ENCODE measurements at places on chromosomes 4 and X.

- DNase-seq: no peak
Observed at GRCh38 chr4:65467068-65467680, 203.1 kb downstream of the EPHA5 start.

DNA sequence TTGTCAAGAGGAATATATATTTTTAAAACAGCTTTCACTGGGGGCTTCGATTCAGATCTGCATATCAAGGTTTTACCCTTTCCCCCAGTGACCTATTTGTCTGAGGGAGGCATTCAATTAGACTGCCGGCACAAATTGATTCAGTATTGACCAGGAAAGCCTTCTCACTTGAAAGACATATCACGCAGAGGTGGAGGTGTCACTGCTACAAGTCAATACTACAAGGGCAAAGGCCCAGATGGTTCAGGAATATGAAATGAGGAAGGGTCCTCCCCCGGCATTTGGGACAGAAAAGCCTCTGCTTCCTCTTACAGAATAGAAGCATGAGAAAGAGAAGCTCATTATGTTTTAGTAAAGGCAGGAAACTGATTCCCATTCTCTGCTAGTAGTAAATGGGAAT, 383.6 kb downstream of the HNRNPD start:
- DNase-seq: no peak

DNA sequence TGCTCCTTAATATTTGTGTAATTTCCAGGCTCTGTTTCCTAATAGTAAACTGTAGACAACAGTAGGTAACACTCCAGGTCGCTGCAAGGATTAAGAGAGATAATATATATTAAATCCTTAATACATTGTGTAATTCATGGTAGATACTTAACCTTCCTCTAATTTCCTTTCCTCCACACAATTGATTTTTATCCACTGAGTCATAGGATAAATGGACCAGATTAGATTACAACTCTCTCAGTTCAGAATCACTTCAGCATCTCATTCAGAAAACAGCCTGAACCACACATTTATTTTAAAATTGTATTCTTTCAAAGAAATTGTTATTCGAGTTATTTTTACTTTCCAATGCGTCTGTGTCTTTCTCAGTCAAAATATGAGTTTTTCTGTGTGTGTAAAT, 17.1 kb downstream of the GK2 start:
- no peak for DNase-seq

GRCh38 chr4:169492436-169493163, 119.8 kb downstream of the NEK1 start:
- DNase-seq: peak; percentile 29

DNA sequence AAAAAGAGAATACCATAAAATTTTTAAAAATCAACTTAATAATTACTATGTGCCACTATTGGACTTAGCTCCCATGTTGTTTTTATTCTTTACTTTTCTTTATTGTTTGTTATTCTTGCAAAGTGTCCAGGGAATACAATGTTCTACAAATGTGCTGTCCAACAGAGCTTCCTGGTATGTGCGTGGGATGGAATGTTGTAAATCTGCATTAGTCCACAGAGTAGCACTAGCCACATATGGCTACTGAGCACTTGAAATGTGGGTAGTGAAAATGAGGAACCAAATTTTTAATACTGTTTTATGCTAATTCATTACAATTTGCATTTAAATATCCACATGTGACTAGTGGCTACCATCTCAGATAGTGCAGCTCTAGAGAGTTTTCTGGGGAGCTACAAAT, 14.3 kb upstream of the CORIN start:
- peak; percentile 22 for DNase-seq

- DNase-seq: no peak
Observed at GRCh38 chr4:95107004-95107403, 349.2 kb downstream of the BMPR1B start.

DNA sequence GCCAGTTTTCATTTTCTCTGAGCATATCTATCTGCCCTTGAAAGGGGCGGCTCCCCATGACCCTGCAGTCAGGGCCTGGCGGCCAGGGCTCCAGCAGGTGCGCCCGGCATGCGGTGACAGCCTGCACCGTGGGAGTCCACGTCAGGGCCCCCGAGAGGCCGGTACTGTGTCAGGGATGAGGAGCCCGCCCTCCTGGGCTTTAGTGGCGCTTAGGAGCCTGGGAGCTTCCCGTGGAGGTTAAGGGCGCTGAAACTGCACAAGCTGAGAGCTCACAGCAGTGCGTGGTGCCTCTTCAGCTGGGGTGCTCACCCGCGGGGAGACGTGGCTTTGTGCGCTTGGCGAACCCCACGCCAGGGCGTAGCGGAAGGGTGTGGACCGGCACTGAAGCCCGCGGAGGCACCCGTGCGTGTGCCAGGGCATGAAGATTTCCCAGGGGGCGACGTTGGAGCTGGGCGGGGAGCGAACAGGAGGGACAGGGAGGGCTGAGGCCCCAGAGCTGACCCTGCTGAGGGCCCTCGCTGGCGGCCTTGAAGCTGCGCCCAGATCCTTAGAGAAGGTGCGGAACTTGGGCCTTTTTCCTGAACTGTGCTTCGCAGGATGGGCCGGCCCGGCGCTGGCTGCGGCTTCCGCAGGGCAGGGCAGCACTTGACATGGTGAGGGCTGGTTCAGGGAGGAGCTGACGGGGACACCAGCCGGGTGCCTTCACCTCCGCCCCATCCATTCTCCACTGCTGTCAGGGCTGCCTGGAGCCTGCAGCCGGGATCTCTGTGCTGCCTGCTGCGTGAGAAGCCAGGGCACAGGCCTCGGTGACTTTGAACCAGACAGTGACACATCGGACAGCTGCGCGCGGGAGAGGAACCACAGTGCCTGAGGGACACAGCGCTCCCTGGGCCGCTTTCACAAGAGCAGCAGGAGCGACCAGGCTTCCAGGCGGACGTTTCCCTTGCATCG, 32.9 kb downstream of the HTT-AS start:
- DNase-seq: peak; percentile 62

GRCh38 chrX:110003167-110004156, 548 bp downstream of the TMEM164 start:
- DNase-seq: no peak

- peak; percentile 78 for DNase-seq
Observed at GRCh38 chr4:17535906-17536305, 20.9 kb downstream of the CLRN2 start.

- DNase-seq: peak; percentile 23
Observed at GRCh38 chrX:118807151-118808017, 16.2 kb upstream of the ZCCHC12 start.

- no peak for DNase-seq
Observed at GRCh38 chrX:72659723-72660122, 54.4 kb downstream of the PHKA1 start.

DNA sequence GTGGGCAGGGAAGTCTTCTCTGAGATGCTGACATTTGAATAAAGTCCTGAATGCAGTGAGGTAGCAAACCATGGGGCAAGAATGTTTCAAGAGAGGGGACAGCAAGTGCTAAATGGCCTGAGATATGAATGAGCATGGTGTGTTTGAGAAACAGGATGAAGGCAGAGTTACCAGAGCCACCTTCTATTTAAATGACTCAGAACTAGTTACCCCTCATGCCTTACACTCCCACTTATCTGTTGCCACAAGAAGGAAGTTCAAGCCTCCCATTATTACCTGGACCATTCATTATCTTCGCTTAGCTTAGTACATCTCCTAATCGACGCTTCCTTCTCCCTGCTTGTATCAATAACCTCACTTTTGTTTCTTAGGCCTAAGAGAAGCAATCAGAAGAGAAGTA, 67.7 kb upstream of the STARD8 start:
- DNase-seq: no peak

- DNase-seq: no peak
Observed at GRCh38 chr4:11782859-11783258, 354.2 kb upstream of the HS3ST1 start.

- DNase-seq: no peak
Observed at GRCh38 chr4:1974840-1975239, 33.9 kb downstream of the NELFA start.

- no peak for DNase-seq
Observed at GRCh38 chrX:112830540-112830939, 10.1 kb downstream of the AMOT start.

- DNase-seq: peak; percentile 8
Observed at GRCh38 chr4:2650276-2650675, 105.9 kb downstream of the TNIP2 start.

GRCh38 chrX:12681047-12681446, 110.2 kb upstream of the PRPS2 start:
- DNase-seq: no peak

- DNase-seq: no peak
Observed at GRCh38 chr4:89108091-89108490, 3.2 kb upstream of the TIGD2 start.

DNA sequence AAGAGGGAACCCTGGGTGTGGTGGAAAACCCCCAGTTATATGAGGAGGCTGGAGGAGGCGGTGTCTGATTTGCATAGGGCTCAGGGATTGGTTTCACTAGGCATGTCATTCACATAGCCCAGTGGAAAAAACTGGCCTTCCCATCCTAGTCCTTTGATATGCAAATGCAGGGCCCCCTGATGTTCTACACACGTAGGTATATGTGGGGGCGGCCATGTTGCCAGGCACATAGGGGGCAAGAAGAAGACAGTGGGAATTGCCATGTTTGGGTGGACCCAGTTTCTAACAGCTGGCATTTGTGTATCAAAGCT, 34.0 kb upstream of the ENPP6 start:
- no peak for DNase-seq

DNA sequence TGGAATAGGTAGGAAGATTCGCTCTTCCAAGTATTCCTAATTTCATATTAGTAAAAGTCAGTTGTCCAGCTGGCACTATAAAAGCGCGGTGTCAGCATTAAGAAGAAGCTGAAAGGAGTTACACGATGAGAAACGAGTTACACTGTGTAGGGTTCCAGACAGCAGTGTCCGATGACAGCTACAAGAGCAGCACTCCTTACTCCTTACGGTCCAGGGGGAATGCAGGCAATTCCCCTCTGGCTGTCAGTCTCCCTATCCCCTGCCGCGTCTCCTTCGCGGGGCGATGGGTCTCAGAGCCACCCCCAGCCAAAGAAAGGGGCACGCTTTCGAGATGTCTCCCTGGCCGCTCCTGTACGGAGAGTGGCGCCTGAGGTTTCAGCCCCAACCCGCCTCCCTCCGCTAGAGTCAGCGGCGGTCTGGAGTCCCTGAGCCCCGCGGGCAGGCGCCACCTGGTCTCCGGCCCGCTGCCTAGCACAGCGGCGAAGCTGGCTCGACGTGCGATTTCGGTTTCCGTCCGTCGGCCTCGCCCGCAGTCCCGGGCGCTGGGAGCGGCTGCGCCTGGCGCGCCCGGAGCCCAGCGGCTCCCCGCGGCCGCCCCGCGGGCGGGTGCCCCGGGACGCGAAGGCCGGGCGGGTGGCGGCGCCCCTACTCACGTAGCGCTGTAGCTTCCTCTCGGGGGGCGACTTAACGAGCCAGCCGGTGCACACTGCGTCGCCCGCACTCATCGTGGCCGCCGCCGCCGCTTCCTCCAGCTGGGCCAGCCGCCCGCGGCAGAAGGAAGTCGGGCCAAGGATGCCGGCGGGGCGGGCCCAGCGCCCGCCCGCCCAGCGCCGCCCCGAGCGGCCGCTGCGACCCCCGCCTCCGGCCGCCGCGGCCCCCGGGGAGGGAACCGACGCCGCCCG, at the start of gene GAB3:
Gene GAB3 (minus strand): TSS at position 777 of the 902 bp plus-strand sequence. CDS start 52 bp downstream, at position 725.
- peak; percentile 48 for DNase-seq

- DNase-seq: peak; percentile 58
Observed at GRCh38 chrX:48696909-48697727, 584 bp downstream of the SUV39H1 start.

DNA sequence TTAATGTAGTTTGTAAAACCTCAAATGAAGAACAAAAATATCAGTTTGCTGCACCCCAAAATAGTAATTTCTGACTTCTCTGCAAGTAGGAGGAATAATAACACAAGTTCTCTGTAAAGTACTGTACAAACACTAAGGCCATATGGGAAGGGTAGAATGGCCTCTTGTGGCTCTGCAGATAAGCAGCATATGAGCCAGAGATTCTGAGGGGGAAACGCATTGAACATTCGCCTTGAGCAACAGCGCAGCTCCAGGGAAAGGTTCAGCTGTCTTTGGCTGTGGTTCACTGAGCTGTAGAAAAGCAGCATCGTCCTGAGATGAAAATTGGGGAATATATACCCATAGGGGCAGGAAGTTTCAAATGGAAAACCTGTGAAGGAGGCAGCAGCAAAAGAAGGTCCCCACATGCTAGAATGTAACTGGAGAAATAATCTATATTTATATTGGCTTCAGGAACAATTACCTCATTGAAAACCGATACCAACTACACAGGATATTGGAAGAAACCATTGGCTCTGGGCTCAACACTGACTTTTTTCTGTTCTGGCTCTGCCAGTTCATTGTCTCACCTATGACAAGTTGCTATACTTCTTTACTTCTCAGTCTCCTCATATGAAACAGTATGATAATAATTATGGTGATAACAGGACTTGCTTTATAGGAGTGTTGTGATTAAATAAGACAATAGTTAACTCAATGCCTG, 357.6 kb upstream of the CPEB2 start:
- DNase-seq: no peak

All from testis (tissue), 5 donors.